ENCODE measurements at places on chromosomes 7 and 10.

- H3K27me3 ChIP-seq = no peaks in the 10 kb centered on the region
- H3K4me3 ChIP-seq = no peak overlapping the region
- peaks cover 4% of the 10 kb centered on the region for H3K36me3 ChIP-seq
- DNase-seq = no peak
- H3K27ac ChIP-seq = no peak overlapping the region
Observed at GRCh38 chr10:96863922-96864543, 31.9 kb downstream of the LCOR start.

- no peak overlapping the region for H3K4me3 ChIP-seq
- no peaks in the 10 kb centered on the region for H3K36me3 ChIP-seq
- H3K27me3 ChIP-seq = no peaks in the 10 kb centered on the region
Observed at GRCh38 chr7:106029941-106030340, 66.9 kb downstream of the CDHR3 start.

DNA sequence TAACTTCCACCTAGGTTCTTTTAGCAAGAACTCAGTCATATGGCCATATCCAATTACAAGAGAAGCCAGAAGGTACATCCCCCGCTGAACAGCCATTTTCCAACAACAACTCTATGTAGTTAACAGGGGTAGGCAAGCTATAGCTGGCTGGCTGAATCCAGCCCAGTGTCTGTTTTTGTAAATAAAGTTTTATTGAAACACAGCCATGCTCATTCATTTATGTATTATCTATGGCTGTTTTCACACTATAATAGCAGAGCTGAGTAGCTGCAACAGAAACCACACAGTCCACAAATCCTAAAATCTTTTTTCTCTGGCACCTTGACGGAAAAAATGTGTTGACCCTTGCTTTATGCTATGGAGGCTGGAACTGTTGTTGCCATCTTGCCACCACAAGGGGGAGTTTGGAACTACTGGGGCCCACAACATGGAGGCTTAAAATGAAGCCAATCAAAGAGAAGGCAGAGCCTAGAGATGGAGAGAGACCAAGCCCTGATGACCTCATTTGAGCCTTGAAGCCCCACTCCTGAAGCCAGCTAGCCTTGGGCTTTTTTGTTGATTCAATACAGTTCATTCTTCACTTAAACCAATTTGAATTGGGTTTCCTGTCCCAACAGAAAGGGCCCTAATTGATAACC, 33.3 kb upstream of the XPNPEP1 start:
- no peak overlapping the region for H3K27ac ChIP-seq
- no peaks in the 10 kb centered on the region for H3K27me3 ChIP-seq
- no peak overlapping the region for H3K4me3 ChIP-seq

GRCh38 chr10:125846894-125847293, 23.5 kb downstream of the BCCIP start:
- no peak overlapping the region for H3K4me3 ChIP-seq
- H3K27me3 ChIP-seq = no peaks in the 10 kb centered on the region
- no peaks in the 10 kb centered on the region for H3K36me3 ChIP-seq
- no peak overlapping the region for H3K27ac ChIP-seq
- DNase-seq = no peak

DNA sequence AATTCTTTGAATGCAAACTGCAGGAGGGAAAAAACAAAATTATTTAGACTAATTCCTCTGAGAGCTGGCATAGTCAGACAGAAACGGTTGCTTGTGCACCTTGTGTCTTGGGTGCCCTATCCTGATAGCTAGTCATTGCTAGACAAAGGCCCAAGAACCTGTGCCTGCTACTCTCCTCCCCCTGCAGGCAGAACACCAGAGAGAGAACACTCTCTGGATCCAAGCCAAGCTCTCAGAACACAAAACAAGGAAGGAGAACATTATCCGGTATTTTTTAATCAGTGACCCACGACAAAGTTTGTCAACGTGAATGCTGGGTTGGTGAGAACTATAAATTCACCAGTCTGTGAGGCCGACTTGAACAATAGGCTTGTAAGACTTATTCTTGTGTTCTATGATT, 18.8 kb upstream of the PPP1R9A start:
- no peaks in the 10 kb centered on the region for H3K4me1 ChIP-seq
- H3K27me3 ChIP-seq = no peaks in the 10 kb centered on the region
- H3K27ac ChIP-seq = no peak overlapping the region
- no peaks in the 10 kb centered on the region for H3K36me3 ChIP-seq

DNA sequence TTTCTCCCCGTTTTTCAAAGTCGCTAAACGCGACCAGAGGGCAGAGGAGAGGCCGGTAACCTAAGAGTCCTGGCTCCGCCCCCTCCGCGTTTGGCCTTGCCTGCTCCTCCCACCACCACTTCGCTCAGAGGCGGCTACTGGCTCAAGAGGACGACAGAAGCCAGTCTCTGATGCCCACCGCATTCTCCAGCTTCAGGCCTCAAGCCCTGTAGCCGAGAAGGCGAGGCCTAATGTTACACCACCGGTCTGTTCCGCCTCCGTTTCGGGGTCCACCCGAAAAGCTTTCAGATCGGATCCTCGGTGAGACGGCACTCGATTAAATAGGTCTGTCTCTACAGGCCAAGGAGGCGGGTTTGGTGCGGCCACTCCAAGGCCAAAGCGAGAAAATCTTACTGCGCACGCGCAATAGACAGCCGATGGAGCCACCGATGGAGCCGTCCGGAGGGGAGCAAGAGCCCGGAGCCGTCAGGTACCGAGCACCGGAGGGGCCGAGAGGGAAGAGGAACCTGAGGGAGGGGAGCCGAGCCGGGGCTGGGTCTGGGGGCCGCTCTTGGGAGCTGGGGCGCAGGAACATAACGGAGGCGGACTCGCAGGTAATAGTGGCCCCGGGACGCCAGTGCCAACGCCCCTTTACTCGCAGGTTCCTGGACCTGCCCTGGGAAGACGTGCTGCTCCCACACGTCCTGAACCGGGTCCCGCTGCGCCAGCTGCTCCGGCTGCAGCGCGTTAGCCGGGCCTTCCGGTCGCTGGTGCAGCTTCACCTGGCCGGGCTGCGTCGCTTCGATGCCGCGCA, at the start of gene FBXL15:
TSS of gene FBXL15 (plus strand) at position 123 of the 793 bp plus-strand sequence. CDS start at position 417, 294 bp downstream.
- peaks cover 12% of the 10 kb centered on the region for H3K4me1 ChIP-seq
- H3K27ac ChIP-seq = peak within 1 kb of the TSS; percentile 71
- no peaks in the 10 kb centered on the region for H3K36me3 ChIP-seq
- H3K4me3 ChIP-seq = peak within 1 kb of the TSS; percentile 78

GRCh38 chr7:98974906-98975816, 96.8 kb downstream of the TRRAP start:
- H3K4me1 ChIP-seq = no peaks in the 10 kb centered on the region
- H3K36me3 ChIP-seq = peaks cover 64% of the 10 kb centered on the region
- DNase-seq = no peak
- no peak overlapping the region for H3K27ac ChIP-seq

- DNase-seq = no peak
- H3K27ac ChIP-seq = no peak overlapping the region
- no peaks in the 10 kb centered on the region for H3K36me3 ChIP-seq
- H3K4me1 ChIP-seq = no peaks in the 10 kb centered on the region
- peaks cover 4% of the 10 kb centered on the region for H3K27me3 ChIP-seq
- H3K4me3 ChIP-seq = no peak overlapping the region
Observed at GRCh38 chr7:3301831-3302618, 973 bp downstream of the SDK1 start.

DNA sequence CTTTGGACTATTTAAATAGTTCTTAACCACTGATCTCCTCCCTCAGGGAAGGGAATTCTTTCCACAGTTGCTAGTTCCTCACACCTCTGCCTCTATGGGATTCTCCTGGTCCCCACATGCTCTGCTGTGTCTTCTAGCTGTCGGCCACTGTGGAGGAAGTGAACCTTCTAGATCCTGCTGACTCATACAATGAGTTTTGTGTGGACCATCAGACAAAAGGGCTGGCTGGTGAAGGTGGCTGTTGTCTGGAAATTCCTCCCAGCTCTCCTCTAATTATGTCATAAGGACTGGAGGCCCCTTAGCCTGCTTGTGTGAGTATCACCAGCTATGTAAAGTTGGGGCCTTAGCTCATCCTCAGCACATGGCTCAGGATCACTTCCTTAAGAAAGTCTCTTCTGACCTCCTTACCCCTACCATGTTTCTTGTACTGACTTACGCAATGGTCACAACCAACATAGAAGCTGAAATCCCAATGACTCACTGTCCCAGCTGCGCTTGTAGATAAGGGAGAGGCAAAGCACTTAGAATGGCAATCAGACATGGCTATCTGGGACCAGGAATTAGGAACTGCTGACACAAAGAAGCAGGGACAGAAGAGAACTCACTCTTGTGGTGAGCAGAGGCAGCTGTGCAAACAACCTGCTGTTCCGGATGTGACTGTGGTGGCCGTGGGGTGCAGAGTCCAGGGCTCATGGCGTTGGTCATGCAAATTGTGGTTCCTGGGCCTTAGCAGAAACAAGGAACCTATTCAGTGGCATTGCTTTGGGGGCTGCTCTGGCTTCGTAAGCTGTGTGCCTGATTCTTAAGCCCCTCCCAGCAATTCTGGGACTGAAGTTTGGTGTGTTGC, 2.5 kb upstream of the MACC1 start:
- H3K27me3 ChIP-seq = no peaks in the 10 kb centered on the region
- H3K4me3 ChIP-seq = peak overlapping the region; percentile 58
- no peaks in the 10 kb centered on the region for H3K36me3 ChIP-seq
- peaks cover 68% of the 10 kb centered on the region for H3K4me1 ChIP-seq
- DNase-seq = peak; percentile 95

- no peak overlapping the region for H3K4me3 ChIP-seq
- H3K4me1 ChIP-seq = no peaks in the 10 kb centered on the region
- H3K27me3 ChIP-seq = no peaks in the 10 kb centered on the region
- DNase-seq = no peak
- no peak overlapping the region for H3K27ac ChIP-seq
Observed at GRCh38 chr10:71236286-71236685, 23.9 kb downstream of the UNC5B start.

DNA sequence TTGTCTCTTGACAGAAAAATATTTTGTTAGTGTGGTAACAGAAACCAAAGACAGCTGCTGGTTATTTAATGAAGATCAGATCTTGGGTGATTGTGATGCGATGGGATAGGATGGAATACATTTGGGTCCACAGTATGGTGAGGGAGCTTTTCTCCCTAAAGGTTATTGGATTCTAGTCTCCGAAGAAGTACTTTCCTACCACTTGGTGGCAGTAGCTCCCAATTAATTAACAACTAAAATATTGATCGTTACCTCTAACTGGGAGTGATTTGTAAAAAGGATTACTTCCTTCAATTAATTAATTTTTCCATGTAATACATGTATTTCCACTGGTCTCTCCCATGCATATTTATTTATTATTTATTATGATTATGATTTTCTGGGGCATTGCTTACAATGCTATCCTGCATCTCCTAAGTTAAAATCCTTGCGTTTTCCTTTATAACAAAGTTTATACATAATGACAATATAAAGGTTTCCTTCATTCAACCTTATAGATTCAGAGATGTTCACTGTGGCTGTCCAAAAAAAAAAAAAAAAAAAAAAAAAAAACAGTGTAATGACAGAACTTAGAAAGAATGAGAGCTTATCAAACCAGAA, 25.6 kb downstream of the TMEM196 start:
- H3K27ac ChIP-seq = no peak overlapping the region
- no peaks in the 10 kb centered on the region for H3K4me1 ChIP-seq
- H3K27me3 ChIP-seq = no peaks in the 10 kb centered on the region
- H3K4me3 ChIP-seq = no peak overlapping the region

- no peak overlapping the region for H3K4me3 ChIP-seq
- H3K27me3 ChIP-seq = no peaks in the 10 kb centered on the region
- no peak overlapping the region for H3K27ac ChIP-seq
- H3K4me1 ChIP-seq = no peaks in the 10 kb centered on the region
- no peak for DNase-seq
- H3K36me3 ChIP-seq = no peaks in the 10 kb centered on the region
Observed at GRCh38 chr10:108791794-108792474, 1131.4 kb downstream of the XPNPEP1 start.

DNA sequence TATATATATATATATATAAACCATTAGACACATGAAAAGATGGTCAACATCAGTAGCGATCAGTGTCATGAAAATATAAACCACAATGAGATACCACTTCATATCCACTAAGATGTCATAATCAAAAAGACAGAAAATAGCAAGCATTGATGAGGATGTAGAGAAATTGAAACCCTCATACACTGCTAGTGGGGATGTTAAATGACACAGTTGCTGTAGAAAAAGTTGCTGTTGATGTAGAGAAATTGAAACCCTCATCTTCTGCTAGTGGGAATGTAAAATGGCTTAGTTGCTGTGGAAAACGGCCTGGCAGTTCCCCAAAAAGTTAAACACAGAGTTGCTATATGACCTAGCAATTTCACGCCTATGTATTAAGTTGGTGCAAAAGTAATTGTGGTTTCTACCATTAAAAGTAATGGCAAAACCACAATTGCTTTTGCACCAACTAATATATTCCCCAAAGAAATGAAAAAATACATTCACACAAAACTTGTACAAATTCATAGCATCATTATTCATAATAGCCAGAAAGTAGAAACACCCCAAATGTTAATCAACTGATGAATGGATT, 120.5 kb upstream of the ZWINT start:
- H3K27me3 ChIP-seq = no peaks in the 10 kb centered on the region
- no peaks in the 10 kb centered on the region for H3K4me1 ChIP-seq
- no peak overlapping the region for H3K27ac ChIP-seq
- no peak overlapping the region for H3K4me3 ChIP-seq
- no peaks in the 10 kb centered on the region for H3K36me3 ChIP-seq

DNA sequence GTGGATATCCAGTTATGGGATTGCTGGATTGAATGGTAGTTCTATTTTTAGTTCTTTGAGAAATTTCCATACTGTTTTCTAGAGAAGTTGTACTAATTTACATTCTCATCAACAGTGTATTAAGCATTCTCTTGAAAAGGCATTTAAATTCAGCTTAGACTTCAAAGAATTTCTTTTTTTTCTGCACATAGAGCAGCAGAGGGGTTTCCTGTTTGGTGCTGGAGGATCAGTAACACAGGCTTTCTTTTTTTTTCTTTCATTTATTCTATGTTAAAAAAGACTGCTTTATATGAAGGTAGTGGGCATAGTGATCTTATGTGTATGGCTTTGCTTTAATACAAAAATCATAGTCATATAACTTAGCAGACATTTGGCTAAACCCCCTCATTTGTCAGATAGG, 47.6 kb upstream of the TARP start:
- no peaks in the 10 kb centered on the region for H3K27me3 ChIP-seq
- no peaks in the 10 kb centered on the region for H3K36me3 ChIP-seq
- no peaks in the 10 kb centered on the region for H3K4me1 ChIP-seq
- no peak for DNase-seq

DNA sequence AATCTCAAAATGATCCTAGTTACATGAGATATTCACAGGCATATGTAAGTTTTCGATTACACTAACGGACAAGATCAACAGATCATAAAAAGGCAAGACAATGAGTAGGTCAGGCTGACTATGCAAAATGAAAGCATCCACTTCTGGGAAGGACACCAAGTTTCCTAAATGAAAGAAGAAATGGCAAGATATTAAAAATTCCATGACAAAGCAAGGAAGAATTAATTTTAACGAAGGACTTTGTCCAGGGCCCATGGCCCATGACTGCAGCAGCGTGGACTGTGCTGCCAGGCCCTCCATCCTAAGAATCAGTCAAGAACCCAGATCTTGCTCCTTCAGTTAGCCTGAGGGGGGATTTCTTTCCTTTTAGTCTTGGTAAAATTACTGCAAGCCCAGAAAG, 182.4 kb upstream of the FRMD4A start:
- H3K36me3 ChIP-seq = peaks cover 13% of the 10 kb centered on the region
- no peaks in the 10 kb centered on the region for H3K4me1 ChIP-seq
- no peak overlapping the region for H3K4me3 ChIP-seq
- no peak for DNase-seq
- no peak overlapping the region for H3K27ac ChIP-seq
- H3K27me3 ChIP-seq = no peaks in the 10 kb centered on the region

Data from Karpas-422 (cell line).